ENCODE measurements at places on chromosomes 16 and 17.
A peak's percentile ranks its signal among the peaks of the same experiment; 100 is the strongest.

- no peak for DNase-seq
These were observed 1.9 kb upstream of the UNC13D start for GRCh38 chr17:75845933-75846691.

DNA sequence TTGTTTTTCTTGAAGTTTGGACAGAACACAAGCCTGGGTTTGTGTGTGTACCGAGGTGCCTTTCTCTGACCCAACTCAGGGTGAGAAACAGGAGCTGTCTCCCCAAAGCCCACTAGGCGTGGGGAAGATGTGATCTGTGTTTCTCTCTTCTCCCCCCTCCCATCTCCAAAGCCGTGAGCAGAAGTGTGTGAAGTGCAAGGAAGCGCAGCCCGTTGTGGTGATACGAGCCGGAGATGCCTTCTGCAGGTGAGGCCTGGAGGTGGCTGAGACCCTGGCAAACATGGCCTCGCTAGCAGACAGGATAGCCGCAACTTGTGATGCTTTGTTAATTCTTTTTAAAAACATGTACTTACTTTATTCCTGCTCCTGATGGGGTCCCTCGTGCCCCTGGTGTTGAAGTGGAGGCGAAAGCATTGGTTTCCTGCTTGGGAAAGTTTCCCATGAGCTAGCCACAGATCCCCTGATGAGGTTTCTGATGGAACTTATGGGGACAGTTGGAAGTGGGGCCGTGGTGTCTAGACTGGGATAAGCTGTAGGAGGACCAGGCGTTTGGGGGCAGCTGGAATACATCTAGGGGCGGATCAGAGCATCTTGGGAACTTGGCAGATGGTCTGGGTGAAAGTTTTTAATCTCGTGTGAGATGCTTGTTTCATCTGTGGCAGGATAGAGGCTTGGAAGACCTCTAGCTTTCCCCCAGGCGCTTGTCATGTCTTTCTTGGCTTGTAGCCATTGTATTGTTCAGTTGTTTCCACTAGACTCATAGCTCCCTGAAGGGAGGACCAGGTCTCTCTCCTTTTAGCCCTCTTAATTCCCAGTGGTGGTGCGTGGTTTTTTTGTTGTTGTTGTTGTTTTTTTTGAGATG, 893 bp downstream of the CTU2 start:
- DNase-seq: no peak

DNA sequence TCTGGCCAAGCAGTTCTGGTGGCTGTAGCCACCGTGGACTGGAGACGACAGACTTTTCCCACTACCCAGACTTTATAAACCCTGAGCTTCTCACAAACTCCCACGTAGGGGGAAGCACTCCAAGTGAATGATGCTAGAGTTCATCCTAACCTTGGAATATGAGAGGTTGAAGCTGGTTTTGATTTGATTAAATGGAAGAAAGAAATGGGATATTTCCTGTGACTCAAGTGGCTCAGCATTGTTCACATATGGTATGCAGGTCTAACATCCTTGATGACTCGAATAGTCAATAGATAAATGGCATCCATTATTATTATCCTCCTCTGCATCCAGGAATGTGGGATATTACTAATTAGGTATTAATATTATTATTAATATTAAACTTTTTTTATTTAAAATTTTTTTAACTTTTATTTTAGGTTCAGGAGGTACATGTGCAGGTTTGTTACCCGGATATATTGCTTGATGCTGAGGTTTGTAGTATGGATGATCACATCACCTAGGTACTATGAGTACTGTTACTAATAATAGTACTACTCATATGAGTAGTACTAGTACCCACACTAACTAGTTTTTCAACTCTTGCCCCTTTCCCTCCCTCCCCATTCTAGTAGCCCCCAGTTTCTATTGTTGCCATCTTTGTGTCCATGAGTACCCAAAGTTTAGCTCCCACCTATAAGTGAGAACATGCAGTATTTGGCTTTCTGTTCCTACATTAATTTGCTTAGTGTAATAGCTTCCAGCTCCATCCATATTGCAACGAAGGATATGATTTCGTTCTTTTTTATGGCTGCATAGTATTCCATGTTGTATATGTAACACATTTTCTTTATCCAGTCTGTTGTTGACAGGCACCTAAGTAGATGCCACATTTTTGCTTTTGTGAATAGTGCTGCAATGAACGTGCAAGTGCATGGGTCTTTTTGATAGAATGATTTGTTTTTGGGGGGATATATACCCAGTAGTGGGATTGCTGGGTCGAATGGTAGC, 22.9 kb downstream of the PIK3R6 start:
- no peak for DNase-seq

DNA sequence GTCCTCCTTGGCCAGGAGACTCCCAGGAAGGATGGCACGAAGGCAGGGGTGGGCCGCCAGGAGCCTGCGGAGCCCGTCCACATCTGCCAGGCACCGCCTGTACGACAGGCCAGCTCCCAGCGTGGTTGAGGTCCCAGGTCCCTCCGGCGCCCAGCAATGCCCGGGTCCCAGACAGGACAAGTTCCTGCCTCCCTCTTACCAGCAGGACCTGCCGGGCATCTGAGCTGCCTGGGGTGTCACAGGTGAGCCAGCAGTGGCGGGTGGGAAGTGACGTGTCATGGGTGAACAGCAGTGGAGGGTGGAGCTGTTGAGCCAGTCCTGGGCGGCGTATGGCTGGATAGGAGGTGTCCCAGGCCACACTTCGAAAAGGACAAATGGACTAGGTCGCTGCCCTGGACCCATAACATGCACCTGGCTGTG, 15.7 kb upstream of the BAHCC1 start:
- DNase-seq: no peak

- no peak for DNase-seq
These were observed 30.6 kb downstream of the CDRT15 start for GRCh38 chr17:14205992-14206461.

DNA sequence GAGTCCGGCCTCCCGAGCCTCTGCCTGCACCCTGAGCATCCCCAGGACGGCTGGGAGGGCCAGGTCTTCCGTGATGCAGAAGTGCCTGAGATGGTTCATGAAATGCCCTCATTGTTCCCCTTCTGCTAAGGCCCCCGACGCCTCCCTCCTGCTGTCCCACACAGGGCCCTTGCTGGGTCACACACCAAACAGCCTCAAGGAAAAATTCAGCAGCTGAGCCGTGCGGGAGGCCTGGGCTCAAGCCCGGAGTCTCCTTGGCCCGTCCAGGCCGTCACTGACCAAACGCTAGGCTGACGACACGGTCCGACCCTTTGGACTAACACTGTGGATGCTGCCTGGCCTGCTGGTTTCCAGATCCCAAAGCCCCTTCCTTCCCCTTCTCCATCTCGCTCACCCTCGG, 90.2 kb downstream of the RTN4RL1 start:
- DNase-seq: no peak

GRCh38 chr17:33099252-33099651, 107.6 kb downstream of the SPACA3 start:
- DNase-seq: no peak

DNA sequence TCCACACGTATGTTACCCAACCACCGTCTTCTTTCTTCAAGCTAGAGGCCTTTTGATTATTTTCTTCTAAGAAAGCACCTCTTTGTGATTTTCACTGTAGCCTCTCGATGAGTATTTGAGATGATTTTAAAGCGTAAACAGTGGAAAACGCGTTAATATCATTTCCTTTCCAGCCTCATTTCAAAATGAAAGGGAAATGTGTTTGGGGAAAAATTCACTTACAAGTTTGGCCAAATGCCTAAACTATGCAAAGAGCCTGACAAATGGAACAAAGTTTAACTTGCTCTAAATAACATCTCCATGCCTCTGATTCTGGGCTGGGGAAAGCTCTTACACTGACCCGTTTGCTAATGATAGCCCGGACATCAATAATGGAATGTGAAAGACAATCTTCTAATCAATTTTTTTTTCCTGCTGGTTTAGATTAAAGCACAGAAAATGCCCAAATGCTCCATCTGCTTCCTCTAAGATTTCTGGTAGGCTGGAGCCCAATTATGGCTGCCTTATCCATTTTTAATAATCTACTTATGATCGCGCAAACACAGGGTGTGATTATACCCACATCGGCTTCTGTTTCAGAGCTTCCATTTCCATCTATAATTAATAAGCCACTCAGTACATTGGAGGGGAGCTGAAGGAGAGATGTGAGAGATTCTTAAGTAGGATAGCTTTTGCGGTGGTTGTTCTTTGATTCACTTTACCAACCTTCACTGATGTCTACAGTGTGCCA, 43.5 kb downstream of the HS3ST2 start:
- DNase-seq: no peak

GRCh38 chr17:60164164-60164563, 14.4 kb downstream of the CA4 start:
- no peak for DNase-seq

- DNase-seq: no peak
These were observed 6.3 kb downstream of the CDH8 start for GRCh38 chr16:62029947-62030346.

GRCh38 chr17:63675607-63676546, 24.0 kb downstream of the LIMD2 start:
- DNase-seq: no peak

- no peak for DNase-seq
These were observed 28.3 kb upstream of the GOSR2 start for GRCh38 chr17:46894476-46895151.

DNA sequence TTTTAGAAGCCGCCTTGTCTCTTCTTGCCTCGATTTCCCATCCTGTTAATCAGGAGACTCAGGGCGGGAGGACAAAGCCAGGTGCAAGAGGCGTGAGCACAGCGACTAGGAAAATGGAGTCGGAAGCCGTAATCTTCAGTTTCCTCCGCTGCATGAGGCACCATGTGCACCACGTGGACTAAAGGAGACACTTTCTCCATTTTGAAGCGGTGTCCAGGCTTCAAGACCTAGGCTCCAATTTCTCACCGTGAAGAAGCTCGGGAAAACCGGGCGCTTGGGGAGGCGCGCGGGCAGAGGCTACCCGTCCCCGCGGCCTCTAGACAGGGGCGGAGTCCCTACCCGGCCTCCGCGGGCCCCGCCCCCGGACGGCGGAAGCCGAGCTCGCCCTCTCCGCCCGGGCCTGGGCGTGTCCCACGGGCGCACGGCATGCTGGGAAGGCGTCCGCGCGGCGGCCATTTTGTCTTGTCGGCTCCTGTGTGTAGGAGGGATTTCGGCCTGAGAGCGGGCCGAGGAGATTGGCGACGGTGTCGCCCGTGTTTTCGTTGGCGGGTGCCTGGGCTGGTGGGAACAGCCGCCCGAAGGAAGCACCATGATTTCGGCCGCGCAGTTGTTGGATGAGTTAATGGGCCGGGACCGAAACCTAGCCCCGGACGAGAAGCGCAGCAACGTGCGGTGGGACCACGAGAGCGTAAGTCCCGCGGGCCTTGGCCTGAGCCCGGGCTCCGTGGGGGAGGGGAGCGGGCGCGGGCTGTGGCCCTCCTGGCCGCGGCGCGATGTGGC, at the start of gene LUC7L3:
TSS of gene LUC7L3 (plus strand) at position 460 of the 780 bp plus-strand sequence. CDS start at position 590, 130 bp downstream.
- DNase-seq: peak; percentile 97

- DNase-seq: no peak
These were observed 61.5 kb downstream of the SLC39A11 start for GRCh38 chr17:73030995-73031394.

- no peak for DNase-seq
These were observed 45.2 kb upstream of the KPNB1 start for GRCh38 chr17:47604598-47604927.

GRCh38 chr17:65888649-65889048, 303.3 kb downstream of the CEP112 start:
- DNase-seq: no peak

GRCh38 chr16:68190736-68191510, 45.0 kb downstream of the ESRP2 start:
- no peak for DNase-seq

DNA sequence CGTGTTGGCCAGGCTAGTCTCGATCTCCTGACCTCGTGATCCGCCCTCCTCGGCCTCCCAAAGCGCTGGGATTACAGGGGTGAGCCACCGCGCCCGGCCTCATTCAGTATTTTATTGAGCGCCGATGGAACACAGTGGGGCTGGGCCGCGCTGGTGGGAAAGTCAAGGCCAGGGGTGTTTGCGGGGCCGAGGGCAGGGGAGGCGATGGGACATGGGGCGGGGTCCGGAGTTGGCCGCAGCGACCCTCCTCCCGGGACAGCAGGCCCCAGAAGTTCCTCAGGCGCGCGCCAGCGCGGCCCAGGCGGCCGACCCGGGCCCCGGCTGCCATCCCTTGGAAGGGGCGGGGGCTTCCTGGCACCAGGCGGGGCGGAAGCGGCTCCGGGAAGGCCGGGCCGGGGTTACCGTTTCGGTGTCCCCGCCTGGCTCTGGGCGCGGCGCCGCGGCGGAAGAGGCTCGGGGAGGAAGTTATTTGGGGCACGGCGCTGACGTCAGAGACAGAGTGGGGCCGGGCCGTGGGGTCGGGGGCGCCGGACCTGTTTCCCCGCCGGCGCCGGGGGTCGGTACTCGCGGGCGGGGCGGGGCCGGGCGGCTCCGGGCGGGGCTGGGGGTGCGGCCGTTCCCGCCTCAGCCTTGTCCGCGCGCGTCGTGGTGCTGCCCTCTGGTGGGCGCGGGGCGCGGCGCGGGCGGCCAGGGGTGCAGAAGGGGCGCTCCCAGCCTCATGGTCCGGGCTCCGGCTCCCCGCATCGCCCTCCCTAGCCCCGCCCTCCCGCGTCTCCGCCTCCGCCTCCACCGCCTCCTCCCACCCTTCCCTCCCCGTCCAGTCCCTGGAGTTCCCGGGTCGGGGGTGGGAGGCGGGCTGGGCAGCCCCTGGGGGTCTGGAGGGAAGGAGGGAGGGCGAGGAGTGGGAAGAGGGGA, 952 bp upstream of the PRSS27 start:
- peak; percentile 74 for DNase-seq

DNA sequence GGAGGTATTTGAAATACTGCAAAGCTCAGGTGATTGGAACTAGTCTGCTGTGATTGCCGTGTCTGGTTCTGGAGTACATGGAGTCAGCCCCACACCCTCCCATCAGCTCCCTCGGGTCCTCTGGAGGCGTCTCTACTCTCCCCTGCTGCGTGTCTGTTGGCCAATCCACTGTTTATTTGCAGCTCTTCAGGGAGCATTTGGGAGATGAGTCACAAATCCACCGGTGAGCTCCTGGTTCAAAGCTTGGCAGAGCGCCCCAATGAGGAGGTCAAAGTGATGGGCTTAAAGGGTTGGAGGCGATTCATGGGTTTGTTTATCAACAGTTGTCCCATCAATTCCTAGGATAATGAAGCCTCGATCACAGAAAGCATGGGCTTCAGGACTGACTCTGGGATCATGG, 14.6 kb downstream of the CALB2 start:
- DNase-seq: no peak
